ENCODE measurements at places on chromosomes 5 and 9.

- DNase-seq = no peak
These were observed 239.4 kb upstream of the PANK3 start for GRCh38 chr5:168818558-168818957.

GRCh38 chr5:332843-333242 is 11.3 kb downstream of the AHRR start:
- peak; percentile 57 for DNase-seq

GRCh38 chr5:51652980-51653379 is 269.7 kb downstream of the ISL1 start:
- DNase-seq = no peak

- DNase-seq = no peak
These were observed 79.3 kb downstream of the ARL15 start for GRCh38 chr5:54230936-54231685.

DNA sequence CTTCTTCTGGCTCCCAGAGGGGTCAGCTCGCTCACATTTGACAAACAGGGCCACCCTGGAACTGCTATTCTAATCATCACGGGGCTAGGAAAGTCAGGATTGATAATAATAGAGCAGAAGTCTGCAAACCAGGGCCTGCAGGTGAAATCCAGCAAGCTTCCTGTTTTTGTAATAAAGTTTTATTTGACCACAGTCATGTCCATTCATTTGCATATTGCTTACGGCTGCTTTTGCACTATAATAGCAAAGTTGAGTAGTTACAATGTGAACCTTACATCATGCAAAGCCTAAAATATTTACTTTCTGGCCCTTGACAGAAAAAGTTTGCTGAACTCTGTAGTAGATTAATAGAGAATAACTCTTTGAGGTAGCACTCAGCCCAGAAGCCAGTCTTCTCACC is 63.2 kb upstream of the CTXN3 start:
- no peak for DNase-seq

GRCh38 chr5:96702503-96703383 is 40.6 kb downstream of the CAST start:
- peak; percentile 97 for DNase-seq

DNA sequence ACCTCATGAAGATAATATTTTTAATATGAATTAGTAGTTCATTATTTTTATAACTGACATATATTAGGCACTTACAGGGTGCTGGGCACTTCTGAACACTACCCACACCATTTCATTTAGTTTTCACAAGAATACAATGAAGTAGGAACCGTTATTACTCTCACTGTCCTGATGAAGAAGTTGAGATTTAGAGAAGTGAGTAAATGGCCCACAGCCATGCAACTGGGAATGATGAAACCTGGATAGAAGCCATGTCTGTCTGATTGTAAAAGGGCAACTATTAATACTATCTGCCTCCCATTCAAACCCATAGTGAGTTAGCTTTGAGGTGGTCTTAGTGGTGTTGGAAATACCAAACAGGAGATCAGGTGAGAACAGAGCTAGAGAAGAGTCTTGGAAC is 29.6 kb upstream of the OTULINL start:
- DNase-seq = peak; percentile 82

DNA sequence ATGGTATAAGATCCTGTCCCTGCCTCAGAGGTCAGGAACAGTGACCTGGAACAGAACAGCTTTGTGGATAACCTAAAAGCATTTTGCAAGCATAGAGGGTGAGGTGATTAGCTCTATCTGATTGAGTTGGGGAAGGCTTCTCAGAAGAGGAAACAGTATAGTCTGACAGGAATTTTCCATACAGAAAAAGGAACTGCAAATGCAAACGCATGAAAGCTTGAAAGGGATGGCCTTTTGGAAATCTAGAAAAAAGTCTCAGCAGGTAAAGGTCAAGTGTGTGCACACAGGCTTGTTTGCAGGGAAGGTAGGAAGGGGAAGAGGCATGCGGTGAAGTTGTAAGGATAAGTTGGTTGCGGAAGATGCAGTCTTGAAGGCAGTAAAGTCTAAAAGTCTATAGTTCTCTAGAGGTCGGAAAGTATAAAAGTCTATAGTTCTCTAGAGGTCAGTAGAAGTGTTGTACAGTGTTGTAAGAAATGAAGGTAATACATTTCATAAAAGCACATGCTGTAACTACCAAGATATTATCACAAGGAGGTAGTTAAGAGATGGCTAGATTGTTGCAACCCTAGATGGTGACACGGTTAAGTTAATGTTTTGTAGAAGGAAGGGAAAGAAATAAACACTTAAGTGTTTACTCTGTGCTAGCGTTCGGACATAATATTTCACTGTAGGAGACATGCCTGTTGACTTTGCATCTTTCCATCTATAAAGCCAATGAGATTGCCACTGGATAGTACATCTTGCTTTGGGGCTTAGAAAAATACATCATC is 16.7 kb upstream of the HSPB3 start:
- peak; percentile 22 for DNase-seq

DNA sequence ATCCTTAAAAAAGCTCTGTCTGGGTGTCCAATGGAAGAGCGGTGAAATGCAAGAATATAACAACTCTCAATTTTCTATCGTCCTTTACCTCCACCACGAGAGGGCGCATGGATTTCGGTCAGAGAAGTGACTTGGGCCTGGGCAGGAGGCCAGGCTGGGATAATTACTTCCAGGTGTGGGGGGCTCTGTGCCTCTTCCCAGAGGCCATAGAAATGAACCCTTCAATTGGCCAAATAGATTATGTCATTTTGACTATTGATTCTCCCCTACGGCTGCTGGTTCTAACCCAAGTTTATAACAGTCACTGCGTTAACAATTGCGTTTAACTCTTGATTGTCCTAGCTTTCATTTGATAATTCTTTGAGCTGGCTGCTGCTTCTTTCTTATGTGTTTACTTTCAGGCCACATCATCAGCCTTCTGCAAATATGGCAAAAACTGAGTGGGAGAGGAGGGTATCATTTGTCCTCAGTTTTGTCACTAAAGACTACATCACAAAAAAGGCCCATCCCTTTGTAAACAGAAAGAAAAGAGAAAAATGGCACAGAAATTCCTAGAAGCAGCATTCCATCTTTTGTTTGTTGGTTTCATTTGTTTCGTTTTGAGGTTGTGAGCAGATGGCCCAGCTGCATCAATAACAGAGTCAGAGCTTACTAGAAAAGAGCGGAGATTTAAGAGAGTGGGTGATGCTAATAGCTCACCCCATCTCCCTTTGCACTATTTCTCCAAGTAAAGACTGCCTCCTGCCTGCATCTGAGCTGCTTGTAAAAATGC is 45.4 kb upstream of the ZFR start:
- DNase-seq = peak; percentile 85

DNA sequence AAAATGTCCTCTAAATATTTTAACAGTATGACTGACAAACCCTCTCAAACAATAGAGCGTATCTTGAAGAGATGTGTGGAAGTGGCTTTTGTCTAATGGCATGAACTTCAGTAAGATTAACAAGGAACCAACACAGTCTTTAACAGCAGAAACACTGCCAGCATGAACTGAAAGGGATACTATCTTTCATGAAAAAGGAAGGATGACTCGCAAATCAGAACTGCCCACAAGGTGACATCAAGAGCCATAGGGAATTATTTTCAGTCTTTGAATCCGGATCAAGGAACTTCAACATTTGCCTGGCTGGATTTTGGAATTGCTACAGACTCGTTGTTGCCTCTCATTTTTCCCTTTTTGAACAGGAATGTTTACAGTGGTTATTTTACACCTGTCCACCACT is 5.1 kb upstream of the HEXB start:
- DNase-seq = peak; percentile 55

DNA sequence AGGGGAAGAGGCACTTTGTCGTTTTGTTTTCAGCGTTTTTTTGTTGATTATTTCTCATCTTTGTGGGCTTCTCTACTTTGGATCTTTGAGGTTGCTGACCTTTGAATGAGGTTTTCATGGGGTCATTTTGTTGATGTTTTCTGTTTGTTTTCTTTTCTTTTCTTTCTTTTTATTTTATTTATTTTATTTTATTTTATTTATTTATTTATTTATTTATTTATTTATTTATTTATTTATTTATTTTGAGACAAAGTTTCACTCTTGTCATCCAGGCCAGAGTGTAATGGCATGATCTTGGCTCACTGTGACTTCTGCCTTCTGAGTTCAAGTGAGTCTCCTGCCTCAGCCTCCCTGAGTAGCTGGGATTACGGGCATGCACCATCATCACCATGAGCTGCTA is 946.7 kb downstream of the TLE4 start:
- DNase-seq = no peak

- DNase-seq = no peak
These were observed 842.6 kb upstream of the ACO1 start for GRCh38 chr9:31541721-31542281.

DNA sequence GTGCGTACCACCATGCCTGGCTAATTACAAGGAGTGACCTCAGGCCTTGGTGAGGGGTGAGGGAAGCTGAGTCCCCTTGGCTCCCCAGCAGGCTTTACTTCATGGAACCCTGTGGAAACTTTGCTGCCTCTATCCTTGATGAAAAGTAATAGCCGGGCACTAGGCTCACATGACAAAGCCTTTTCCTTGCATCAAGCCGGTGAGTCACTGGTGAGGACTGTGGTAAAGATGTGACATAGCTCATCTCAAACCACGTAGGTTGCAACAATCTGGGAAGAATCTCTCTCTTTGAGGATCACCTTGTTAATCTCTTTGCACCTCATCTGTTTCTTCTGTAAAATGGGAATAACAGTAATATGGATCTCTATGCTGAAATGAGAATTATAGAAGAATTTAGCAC is 116.3 kb upstream of the SLC25A48 start:
- DNase-seq = peak; percentile 32

- peak; percentile 70 for DNase-seq
These were observed 20.2 kb downstream of the ARSB start for GRCh38 chr5:78964889-78965288.

DNA sequence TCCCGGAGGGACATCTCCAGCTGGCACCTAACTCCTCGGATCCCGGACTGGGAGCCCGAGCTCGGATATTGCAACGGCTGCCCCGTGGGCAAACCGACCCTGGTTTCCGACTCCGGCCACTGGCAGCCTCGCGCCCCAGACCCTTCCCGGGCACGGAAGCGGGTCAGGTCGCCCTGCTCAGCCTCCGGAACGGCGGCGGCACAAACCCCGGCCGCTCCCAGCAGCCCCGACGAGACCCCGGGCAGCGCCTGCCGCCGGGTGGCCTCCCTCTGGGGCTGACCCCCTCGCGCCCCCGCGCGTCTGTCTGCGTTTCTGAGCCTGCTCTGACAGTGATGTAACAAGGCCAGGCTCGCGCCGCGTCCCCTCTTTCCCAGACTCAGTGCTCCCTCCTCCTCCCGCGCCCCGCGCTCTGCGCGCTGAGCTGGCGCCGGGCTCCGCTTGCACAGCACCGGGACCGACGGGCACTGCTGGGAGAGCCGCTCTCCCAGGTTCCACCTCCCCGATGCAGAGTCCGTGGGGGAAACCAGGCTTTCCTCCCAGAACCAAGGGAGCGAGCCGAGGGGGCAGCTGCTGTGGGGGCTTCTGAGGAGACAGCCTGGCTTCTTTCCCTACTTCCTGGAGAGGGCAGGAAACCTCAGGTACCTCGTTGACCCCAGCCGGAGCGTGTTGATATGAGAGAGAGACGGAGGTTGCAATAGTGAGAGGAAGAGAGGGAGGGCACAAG is at the start of gene TMEM215:
TMEM215 (plus strand) TSS at position 373 of the 724 bp plus-strand sequence. CDS start 644 bp downstream, outside the sequence.
- no peak for DNase-seq

- no peak for DNase-seq
These were observed 136.5 kb downstream of the MTRR start for GRCh38 chr5:8005416-8005815.

- DNase-seq = no peak
These were observed 185.8 kb downstream of the PCSK1 start for GRCh38 chr5:96247097-96247701.

DNA sequence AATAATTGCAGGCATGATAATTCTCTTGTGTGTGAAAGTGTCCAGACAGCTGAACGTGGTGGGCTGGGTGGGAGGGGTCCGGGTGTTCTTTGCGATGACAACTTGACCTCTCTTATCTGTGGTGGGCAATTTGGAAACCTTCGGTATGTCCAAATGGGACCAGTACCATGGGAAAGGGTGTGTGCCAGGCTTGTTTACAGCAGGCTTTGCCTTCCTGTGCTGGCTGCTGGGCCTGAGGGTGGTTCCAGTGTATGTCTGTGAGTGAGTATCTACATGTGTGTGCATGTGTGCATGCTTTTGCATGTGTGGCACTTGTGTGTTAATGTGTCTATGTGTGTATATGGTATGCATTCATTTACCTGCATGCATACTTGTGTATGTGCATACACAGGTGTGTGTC is 166.4 kb downstream of the GADD45G start:
- no peak for DNase-seq

GRCh38 chr9:32665101-32665500 is 29.6 kb upstream of the TAF1L start:
- DNase-seq = no peak

DNA sequence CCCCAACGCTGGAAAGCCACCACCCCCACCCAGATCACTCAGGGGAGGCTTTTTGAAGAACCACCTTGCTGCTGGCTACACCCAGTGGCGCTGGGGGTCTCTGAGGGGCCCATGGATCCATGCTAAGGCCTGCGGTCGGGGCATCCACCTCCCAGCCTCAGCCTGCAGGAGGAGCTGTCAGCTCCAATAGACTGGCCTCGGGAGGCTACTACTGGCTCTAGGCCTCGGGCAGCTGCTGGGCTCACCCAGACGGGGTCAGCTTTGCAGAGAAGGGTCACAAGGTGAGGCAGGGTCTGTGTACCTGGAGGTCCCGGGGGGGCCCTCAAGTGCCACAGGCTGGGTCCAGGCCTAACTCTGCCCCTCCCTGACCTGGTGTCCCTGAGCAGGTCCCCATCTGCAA is 193.7 kb downstream of the OLFM1 start:
- no peak for DNase-seq

DNA sequence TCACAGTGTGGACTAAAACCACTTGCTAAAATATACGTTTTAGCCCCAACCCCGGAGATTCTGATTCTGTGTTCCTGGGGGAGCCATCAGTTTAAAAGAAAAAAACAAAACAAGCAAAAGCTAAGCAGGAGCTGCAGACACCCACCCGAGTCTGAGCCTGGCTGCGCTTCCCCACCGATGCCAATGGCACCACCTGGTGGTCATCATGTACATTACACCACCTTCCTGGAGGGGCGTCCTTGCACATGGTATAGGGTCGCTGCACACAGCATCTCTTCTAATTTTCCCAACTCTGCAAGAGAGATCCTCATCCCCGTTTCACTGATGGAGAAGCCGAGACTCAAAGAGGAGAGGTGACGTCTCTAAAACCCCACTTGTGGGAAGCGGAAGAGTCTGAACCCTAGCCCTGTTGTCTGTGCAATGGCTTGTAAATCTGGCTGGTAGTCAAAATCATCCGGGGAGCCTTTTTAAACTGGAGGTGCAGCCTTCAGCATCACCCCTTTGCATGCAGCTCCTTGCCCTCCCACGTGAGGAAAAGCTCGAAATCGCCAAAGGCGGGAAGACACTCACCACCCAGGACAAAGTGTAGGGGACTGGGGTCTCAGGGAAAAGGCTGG is 23.1 kb upstream of the CNOT6 start:
- DNase-seq = peak; percentile 64

DNA sequence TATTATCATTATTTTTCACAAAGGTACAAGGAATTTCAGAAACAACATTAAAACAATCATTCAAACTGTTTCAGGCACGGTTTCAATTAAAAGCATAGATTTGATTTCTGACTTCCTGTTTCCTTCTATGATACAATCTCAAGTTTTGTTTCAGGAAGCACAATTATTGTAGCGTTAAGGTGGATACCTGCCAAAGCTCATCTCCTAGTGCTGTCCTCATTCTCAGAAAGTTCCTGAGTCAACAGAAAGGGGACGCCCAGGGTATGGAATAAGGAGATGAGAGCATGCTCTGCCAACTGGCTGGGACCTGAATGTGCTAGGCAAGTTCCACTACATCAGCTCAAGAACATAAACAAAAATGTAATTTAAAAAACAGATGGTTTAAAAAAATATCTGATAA is 2.0 kb upstream of the TRIM14 start:
- DNase-seq = no peak
